Esophagus muscularis mucosa (tissue), 4 donors: ENCODE measurements at places on chromosomes 16 and 17. TPM values are rescaled to one million over a fixed set of nuclear protein-coding genes. Genes with fewer than 3 reads are reported as not detected.

Gene TEX19
- total RNA-seq: not detected

Gene ALDH3A1
- 0.17 TPM for total RNA-seq

Gene TBC1D3D
- not detected for total RNA-seq

Gene KRTAP3-2
- not detected for total RNA-seq

Gene LMF1
- 32.0 TPM for total RNA-seq

Gene NEUROD2
- total RNA-seq: not detected

Gene CACNG1
- total RNA-seq: not detected

Gene KRT25
- not detected for total RNA-seq

Gene WNT3
- 1.3 TPM for total RNA-seq

Gene CLDN6
- total RNA-seq: not detected

Gene HOXB1
- not detected for total RNA-seq

Gene KRT13
- not detected for total RNA-seq

Gene PLD6
- 13.7 TPM for total RNA-seq

Gene SKAP1
- 1.7 TPM for total RNA-seq

Gene MON1B
- total RNA-seq: 25.2 TPM

Gene OTOP2
- total RNA-seq: not detected

Gene RAPGEFL1
- total RNA-seq: 2.4 TPM

Gene LPO
- total RNA-seq: not detected

Gene TMEM238L
- total RNA-seq: not detected

Gene TBKBP1
- total RNA-seq: 25.7 TPM

Gene KRTAP4-3
- total RNA-seq: not detected

Gene PRPSAP2
- total RNA-seq: 19.2 TPM

Gene GPR139
- not detected for total RNA-seq

Gene MLKL
- total RNA-seq: 19.9 TPM

Gene EPX
- total RNA-seq: not detected
